Endothelial cell (in vitro differentiated cells): ENCODE measurements at places on chromosomes 5 and 9.
A peak's percentile ranks its signal among the peaks of the same experiment; 100 is the strongest.

DNA sequence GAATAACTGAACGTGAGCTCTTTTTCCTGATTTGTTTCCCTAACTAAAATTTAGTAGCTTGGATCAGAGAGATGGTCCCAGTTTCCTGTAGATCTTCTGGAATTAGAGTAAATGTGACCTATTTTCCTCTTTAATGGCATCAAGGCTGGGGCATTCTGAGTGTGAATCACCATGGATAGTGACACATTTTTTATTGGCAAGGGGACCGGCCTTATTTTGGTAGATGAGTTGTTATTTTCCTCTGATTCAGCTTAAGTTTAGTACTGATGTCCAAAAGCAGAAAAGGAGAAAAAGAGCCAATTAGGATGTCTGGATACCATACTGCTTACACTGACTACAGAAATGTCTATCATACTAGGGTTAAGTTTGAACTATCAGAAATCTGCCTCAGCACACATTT is 68.1 kb downstream of the RNF38 start:
- DNase-seq: no peak

GRCh38 chr5:33737697-33738096 is 154.1 kb downstream of the ADAMTS12 start:
- no peak for DNase-seq

GRCh38 chr9:401223-401622 is 186.6 kb downstream of the DOCK8 start:
- no peak for DNase-seq

GRCh38 chr5:67395790-67396418 is 199.3 kb upstream of the CD180 start:
- DNase-seq: no peak

GRCh38 chr5:122493091-122494021 is 181.3 kb downstream of the SNCAIP start:
- DNase-seq: no peak

- DNase-seq: no peak
Measured at GRCh38 chr9:86246752-86247161, 12.7 kb downstream of the C9orf153 start.

DNA sequence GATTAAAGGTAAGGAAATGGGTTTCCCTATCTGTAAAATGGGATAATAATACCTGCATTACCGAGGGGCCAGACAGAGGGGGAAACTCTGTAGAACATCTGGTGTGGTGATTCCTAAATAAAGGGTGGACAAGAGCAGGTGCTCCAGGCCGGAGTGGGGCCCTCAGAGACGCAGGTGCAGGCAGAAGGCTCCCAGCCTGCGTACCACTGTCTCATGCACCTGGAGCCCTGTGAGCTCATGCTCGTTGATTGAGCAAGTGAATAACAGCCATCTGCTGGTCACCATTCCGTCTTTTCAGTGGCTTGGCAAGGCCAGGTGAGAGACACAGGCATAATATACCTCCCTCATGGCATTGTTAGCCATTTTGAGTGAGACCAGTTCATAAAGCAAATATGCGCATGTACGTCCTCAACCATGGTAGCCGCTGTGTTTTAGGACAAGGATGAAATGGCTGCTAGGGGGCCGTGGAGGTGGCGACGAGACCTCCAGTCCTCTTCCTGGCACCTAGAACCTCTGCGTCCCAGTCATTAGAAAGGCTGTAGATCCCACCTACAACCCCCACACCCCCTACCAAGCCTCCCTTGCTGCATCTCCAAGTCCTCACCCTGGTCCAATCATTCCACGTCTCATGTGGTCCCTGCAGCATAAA is 198.0 kb upstream of the MVB12B start:
- DNase-seq: no peak

DNA sequence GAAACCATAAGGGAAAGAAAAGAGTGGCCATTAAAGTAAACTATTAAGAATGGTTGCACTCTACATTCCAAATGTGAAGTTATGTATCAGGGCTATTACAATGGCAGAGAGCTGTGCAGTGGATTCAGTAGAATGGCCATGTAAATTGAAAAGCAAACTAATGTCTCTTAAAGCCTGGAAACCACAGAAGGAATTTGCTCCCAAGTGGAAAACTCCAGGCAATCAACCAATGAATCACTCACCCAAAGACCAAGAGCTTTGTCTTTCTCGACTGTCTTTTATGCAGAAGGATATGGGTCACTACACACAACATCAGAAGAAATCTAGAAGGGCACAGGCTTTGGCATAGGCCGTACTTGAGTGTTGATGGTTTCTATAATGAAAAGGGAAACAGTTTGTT is 114.9 kb downstream of the TLE1 start:
- DNase-seq: no peak

DNA sequence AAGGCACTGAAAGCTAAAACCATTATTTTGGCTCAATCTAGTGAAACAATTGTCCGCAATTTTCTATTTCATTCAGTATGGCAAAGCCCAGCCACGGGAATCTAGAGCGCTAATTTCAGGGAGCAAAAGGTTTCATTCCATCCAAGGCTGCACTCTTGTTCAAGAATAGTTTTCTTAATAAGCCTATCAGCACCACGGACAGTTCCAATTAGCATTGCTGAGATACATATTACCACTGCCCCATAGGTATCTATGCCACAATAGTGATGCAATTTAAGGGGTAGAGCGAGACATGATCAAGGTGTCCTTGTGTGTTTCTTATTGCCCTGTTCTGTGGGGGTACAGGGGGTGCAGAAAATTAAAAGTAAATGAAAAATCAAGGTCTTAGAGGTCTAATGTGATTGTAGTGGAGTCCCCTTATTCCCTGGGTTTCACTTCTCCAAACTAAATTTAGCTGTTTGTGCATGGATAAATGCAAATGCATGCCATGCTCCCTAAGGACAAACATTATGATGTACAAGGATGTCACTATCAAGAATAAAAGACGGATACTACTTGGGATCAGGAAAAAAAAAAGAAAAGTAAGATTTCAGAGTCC is 45.5 kb downstream of the SPOCK1 start:
- DNase-seq: peak; percentile 36

- no peak for DNase-seq
Measured at GRCh38 chr9:99411068-99411467, 189.0 kb downstream of the SEC61B start.

DNA sequence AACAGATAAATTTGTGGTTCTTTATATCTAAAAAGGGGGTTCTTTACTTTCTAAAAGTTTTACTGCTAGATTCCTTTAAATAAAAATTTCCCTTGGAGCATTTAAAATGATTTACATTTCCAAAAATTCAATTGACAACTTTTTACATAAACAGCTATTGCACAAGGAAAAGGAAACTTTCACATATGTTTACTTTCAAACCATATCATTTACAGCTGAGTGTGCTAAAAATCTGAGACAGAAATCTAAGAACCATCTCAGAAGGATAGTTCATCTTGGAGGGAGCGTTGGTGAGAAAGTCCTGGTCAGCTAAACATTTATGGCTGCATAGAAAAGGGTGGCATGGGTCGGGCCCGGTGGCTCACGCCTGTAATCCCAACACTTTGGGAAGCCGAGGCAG is 235.4 kb downstream of the DTWD2 start:
- DNase-seq: no peak

DNA sequence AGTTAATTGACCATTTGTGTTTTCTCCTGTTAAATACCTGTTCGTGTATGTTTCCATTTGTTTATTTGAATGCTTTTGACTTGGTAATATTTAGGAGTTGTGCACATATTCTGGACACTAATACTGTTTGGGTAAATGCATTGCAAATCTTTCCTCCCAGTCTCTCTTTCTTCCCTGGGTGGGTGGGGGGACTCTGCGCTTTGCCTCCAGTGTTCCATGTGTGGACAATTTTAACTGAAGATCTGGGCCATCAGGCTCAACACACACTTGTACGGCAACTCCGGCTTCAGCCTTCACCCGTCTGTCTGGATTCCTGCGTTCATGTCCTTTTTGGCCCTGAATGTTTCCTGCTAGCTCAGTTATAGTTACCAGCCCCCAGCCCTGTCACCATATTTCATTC is 40.1 kb downstream of the GTF3C4 start:
- no peak for DNase-seq

DNA sequence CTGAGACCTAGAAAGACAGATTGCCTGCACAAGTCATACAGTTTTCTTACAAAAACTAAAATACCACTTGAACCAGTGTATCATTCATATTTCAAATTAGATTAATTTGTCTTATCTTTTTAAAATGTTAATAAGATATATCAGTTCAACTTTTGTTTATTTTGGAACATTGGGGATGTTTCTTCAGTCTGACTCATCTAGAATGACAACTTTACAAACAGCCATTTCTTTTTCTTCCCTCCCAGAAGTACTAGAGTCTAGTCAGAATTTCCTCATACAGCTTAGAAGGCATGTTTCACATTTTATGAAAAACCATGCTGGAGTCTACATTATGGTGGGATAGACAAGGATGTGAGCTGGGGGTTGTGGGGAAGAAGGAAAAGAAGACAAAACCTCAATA is 262.5 kb downstream of the NFIB start:
- DNase-seq: no peak

DNA sequence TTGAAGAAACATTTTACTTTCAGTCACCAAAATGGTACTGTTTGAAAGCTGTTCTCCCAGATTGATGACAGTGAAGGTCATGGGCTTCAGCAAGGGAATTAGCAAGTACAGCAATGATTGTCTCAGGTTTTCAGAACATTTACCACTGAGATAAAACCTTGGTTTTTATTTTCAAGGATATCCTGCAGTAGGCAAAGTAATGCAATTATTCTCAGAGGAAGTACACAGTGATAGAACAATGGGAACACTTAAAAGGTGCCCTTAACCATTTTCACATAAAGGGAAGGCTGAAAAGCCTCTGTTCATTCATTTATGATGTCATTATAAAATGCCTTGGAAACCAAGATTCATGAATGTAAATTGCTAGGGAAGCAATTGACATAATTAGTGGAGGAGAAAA is 471.8 kb upstream of the ACO1 start:
- no peak for DNase-seq

- DNase-seq: no peak
Measured at GRCh38 chr9:118962426-118962825, 406.8 kb downstream of the BRINP1 start.

DNA sequence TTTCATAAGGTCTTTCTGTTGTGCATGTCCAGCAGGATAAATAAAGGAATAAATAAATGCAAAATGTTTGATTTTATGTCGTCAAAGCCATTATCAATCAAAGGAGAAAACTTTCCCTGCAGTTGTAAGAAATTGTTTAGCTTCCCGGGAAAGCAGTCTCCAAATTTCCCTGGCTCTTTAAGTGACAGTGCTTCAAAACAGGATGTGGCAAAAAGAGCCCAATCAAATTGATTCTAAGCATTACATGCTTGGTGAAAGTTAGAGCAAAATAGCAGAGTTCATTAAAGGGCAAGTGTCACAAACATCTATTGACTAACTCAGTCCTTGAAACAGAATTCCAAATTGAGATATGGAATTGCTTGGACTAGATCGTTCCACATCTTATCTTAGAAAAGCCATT is 704.1 kb downstream of the PRELID2 start:
- DNase-seq: no peak

GRCh38 chr5:137629646-137630045 is 106.2 kb downstream of the KLHL3 start:
- no peak for DNase-seq

- DNase-seq: no peak
Measured at GRCh38 chr5:1908931-1909330, 26.2 kb upstream of the IRX4 start.

DNA sequence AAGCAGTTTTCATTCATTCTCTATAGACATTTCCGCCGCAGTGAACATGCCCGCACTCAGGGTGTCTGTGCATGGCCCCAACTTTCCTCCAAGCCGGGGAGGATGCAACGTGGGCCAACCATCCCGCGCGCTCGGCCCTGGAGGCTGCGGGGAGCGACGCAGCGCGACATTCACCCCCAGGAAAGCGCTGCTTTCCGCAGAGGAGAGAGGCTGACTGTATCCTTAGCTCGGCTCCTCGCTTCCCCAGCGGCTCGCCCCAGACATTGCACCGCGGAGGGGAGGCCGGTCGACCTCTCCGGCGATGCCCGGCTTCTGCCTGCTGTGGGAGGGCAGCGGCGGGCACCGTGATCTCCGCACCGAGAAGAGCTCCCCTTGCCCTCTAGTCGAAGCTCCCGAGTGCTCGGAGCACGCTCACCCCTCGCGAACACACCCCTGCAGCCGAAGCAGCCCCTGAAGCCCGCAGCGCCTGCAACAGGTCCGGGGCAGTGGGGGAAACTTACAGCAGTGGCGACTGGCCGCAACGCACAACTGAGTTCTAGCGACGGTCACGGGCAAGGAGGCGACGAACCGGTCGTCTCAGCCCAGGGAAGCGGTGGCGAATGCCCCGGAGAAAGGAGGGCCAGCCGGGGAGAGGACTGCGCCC is 600 bp downstream of the ENC1 start:
- peak; percentile 55 for DNase-seq

DNA sequence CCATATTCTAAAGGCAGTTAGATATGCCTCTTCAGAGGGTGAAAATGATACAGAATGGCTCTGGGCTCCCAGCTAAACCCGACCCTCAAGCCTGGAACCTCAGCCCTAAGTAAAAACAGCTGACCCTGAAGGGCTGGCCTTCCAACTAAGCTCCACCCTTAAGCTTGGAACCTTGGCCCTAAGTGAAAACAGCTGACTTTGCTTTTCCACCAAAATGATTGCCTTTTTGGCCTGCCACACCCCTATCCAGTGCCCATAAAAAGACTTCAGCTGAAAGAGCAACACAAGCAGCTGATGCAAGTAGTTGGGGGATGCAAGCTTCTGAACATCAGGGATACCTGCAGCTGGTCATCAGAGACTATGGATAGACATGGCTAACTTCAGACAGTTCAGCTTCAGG is 647.4 kb upstream of the SGCD start:
- DNase-seq: no peak

GRCh38 chr5:170640731-170641588 is 137.1 kb downstream of the KCNIP1 start:
- DNase-seq: no peak

- no peak for DNase-seq
Measured at GRCh38 chr9:84671586-84672521, 2.3 kb downstream of the NTRK2 start.

- DNase-seq: no peak
Measured at GRCh38 chr9:99353408-99353807, 131.3 kb downstream of the SEC61B start.

DNA sequence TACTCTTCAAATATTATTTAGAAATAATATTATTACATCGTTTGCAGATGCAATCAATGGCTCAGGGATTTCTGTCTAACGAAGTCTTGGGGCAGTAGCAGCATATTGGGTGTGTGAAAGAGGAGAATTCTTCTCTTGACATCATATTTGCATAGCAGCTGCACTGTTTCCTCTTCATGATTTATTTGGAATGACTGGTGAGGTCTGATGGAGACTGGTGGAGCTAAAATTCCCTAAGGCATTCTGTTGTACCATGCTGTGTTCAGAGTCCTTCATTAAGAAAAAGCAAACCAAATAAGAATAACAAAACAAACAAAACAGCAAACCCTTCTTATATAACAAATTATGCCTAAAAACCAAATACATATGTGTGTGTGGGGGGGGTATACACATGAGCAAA is 177.6 kb downstream of the DIRAS2 start:
- no peak for DNase-seq

GRCh38 chr5:160369990-160370712 is at the start of gene C1QTNF2:
Gene C1QTNF2 (minus strand): TSS chr5:160370626. CDS start chr5:160355011, 15,615 bp downstream.
- peak; percentile 57 for DNase-seq
